ENCODE measurements at places on chromosomes 2 and 18. TPM values are rescaled to one million over a fixed set of nuclear protein-coding genes. Genes with fewer than 3 reads are reported as not detected.
A peak's percentile ranks its signal among the peaks of the same experiment; 100 is the strongest.

DNA sequence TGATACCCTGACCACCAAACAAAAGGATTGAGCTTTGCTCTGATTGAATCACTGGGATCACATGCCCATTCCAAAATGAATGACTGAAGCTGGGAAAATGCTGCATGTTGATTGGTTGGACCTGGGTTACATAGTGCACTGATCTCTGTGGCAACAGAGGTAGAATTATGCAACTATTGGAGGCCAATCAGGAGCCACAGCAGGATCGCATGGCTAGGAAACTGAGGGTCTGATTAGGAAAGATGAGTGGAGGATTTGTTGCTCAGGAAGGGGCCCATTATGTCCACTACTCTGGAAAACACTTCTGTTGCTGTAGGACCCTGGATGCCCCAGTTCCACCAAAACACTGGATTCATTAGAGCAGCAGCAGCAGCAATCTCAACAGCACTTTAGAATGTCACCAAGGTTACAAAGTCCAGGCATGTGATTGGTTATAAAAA lies 25.9 kb upstream of the SGPP2 start:
- no peak overlapping the region for H3K4me3 ChIP-seq
- no peak for DNase-seq
- no peak overlapping the region for H3K27ac ChIP-seq
- no peaks in the 10 kb centered on the region for H3K27me3 ChIP-seq
- no peaks in the 10 kb centered on the region for H3K4me1 ChIP-seq
- no peaks in the 10 kb centered on the region for H3K36me3 ChIP-seq

GRCh38 chr2:203690441-203691047 lies 15.9 kb upstream of the CD28 start:
- no peaks in the 10 kb centered on the region for H3K27me3 ChIP-seq
- DNase-seq = no peak
- H3K36me3 ChIP-seq = no peaks in the 10 kb centered on the region
- H3K27ac ChIP-seq = no peak overlapping the region

GRCh38 chr2:32711908-32712501 lies 84.2 kb downstream of the TTC27 start:
- H3K4me3 ChIP-seq = peak overlapping the region; percentile 25
- peak overlapping the region; percentile 71 for H3K27ac ChIP-seq
- peaks cover 20% of the 10 kb centered on the region for H3K4me1 ChIP-seq
- no peak for DNase-seq

GRCh38 chr2:21837168-21837960 lies 713.6 kb downstream of the TDRD15 start:
- no peaks in the 10 kb centered on the region for H3K27me3 ChIP-seq
- H3K27ac ChIP-seq = no peak overlapping the region
- H3K36me3 ChIP-seq = no peaks in the 10 kb centered on the region
- no peak for DNase-seq
- no peaks in the 10 kb centered on the region for H3K4me1 ChIP-seq

GRCh38 chr2:74009577-74009976 lies 24.9 kb downstream of the TET3 start:
- H3K36me3 ChIP-seq = no peaks in the 10 kb centered on the region
- no peaks in the 10 kb centered on the region for H3K27me3 ChIP-seq
- H3K4me1 ChIP-seq = no peaks in the 10 kb centered on the region
- no peak for DNase-seq

The ADRA2B gene
- total RNA-seq = 3.5 TPM

The LYG1 gene
- total RNA-seq = not detected

The ASB18 gene
- not detected for total RNA-seq
